B cell (primary cell): ENCODE measurements at places on chromosomes 12 and 14. TPM values are rescaled to one million over a fixed set of nuclear protein-coding genes. Genes with fewer than 3 reads are reported as not detected.

The TMEM229B gene
- polyA plus RNA-seq = 4.9 and 8.2 TPM in 2 replicates

The ENDOU gene
- polyA plus RNA-seq = 0.03 and 0.14 TPM in 2 replicates

The GSKIP gene
- polyA plus RNA-seq = 5.7 and 6.2 TPM in 2 replicates

The SCNN1A gene
- polyA plus RNA-seq = not detected in 2 replicates

The AKAP5 gene
- 0.21 and 0.32 TPM in 2 replicates for polyA plus RNA-seq

The POTEG gene
- polyA plus RNA-seq = 0.24 TPM in 1 of 2 replicates, not detected in the other

The PRORP gene
- polyA plus RNA-seq = 11.0 and 15.0 TPM in 2 replicates

The DLK1 gene
- polyA plus RNA-seq = not detected in 2 replicates
